ENCODE measurements at places on chromosomes 16 and 17.

GRCh38 chr17:57602896-57603295 is 142.2 kb downstream of the CCDC182 start:
- DNase-seq, result no peak

GRCh38 chr16:83954577-83955016 is 1.6 kb downstream of the OSGIN1 start:
- no peak for DNase-seq

GRCh38 chr17:34606763-34607162 is 27.4 kb downstream of the TMEM132E start:
- DNase-seq, result no peak

GRCh38 chr16:57484515-57485005 is 1.7 kb downstream of the DOK4 start:
- DNase-seq, result no peak

DNA sequence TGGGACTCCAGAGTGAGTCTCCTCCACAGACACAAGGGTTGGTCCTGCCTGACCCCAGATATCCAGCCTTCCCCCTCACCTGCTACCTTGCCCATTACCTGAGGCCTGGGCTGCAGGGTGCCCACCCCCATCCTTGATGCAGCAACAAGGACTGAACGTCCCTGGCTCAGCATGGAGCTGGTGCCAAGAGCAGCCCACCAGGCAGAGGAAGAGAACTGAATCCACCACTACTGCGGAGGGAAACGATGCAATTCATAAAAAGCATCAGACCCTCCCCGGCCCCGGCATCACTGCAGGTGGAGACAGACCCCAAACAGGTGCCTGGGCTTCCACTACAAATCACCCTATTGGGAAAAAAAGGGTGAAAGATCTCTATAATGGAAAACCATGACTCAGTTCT is 131.0 kb upstream of the TNRC6C start:
- DNase-seq, result no peak
